ENCODE measurements at places on chromosomes 1 and 21.

GRCh38 chr1:90834886-90835660 lies 118.0 kb upstream of the BARHL2 start:
- peak; percentile 59 for DNase-seq

- DNase-seq, result no peak
Observed at GRCh38 chr1:87834151-87834550, 505.5 kb downstream of the LMO4 start.

GRCh38 chr21:23664193-23664694 lies 1943.0 kb downstream of the MRPL39 start:
- no peak for DNase-seq

DNA sequence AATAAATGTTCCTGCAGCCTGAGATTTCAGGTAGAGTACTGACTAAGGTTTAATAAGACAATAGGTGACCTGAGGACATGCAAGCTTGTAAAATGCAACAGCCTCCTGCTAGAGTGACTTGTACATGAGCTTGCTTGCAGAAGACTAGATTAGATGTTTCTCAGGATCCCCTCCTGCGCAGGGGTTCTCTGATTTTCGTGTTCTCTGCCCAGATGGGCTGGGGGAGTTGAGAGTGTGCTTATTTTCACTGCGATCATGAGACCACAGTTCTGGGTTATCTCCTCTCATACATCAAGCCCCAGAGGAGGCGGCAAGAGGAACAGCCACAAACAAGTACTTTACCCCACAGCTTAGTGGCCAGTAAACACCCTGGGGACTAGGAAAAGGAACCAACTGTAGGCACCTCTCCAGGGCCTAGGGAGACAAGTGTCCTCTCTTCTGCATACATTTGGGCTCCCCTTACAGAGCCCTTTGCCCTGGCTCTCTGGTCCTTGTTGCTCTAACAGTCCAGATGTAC lies 8.0 kb downstream of the TMEM81 start:
- DNase-seq, result no peak

DNA sequence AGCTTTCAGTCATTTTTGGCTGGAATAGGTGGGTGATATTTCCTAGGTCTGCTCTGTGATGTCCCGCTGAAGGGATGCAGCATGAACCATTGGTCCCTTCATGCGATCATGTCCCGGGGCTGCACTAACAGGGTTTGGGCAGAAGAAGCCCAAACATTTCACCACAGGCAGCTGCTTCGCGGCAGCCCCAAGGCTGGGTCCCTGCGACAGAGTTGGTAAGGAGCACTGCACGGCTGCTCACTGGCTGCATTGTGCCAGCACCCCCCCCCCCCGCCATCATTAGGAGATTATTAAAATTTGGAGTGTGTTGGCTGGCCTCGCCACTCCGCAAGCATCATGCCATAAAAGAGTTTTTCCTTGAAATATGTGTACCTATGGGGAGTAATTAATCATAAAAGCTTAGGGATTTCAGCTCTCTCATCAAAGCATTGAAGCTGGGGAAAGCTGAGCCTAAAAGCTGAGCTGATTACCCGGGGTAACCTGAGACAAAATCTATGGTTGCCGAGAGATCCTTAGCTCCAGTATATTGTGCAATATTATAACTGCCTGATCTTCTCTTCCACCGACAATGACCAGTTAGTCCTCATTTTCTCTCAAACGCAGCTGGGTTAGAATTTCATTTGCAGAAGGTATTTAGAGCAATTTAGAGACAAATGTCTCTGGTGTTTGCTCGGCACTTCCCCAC lies 62.5 kb downstream of the PEX14 start:
- DNase-seq, result peak; percentile 57

DNA sequence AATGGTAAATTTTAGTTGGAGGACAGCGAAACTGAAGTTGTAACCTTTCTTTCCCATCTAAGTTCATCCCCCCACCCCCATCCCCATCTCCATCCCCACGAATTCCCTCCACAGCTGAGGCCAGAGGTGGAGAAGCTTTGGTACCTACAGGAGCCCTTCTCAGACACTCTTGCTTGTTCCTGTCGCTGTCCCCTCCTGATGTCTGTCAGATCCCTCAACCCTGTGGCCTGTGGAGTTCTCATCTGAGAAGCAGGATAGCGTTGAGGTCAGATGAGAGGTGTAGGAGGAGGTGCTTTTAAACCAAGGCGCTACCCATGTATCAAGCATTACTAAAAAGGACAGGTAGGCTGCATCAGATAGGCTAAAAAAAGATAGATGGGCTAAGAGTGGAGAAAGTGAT lies 769 bp downstream of the NTPCR start:
- peak; percentile 50 for DNase-seq

- DNase-seq, result peak; percentile 59
Observed at GRCh38 chr21:25638660-25639550, at the start of gene JAM2. TSS of gene JAM2 (plus strand) at chr21:25639258. CDS start at chr21:25639822, 564 bp downstream.

DNA sequence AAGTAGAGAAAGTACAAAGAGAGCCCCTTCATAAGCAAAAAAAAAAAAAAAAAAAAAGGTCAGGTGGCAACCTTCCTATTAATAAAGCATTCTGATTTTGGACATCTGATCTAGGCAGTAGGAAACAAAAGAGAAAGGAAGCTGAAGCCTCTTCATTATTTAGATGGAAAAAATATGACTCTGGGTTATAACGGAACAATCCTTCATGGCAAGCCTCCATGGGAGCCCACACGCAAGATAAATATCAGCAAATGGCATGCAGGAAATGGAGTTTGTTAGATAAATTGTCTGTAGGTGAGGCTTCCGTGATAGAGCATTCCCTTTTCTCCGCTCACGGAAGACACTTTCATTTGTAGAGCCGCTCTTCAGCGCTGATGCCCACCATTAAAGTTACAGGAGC lies 381.0 kb downstream of the TTLL7 start:
- DNase-seq, result no peak

DNA sequence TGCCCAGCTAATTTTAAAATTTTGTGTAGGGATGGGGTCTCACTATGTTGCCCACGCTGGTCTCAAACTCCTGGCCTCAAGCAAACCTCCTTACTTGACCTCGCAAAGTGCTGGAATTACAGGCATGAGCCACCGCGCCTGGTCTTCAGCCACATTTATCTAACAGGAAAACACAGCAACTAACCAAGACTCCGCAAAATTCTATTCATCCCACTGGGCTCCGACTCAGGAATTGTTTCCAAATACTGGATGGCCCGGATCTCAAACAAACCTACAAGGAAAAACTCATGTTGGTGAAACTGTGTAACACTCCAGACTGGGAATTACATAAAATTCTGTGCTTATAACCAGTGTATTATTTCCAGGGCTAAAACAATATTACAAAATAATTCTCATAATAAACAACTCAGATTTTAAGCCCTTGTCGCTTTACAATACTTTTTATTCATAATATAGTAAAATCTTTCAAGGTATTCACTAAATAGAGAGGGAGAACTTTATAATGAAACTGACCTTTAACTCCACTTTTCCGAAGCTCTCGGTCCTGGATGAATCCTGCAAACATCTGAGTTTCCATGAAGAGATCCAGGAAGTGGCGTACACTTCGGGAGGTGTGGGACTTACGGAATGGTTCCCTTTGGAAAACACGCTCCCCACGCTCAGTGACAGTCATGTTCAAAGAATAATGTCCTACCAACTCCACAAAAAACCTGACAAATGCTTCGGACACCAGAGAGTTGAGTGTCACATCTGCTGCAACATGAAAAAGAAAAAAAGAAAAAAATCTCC lies 6.0 kb upstream of the BCAS2 start:
- no peak for DNase-seq

GRCh38 chr1:109984190-109984455 lies 442 bp upstream of the AHCYL1 start:
- peak; percentile 32 for DNase-seq

- no peak for DNase-seq
Observed at GRCh38 chr1:200665861-200666260, 3.8 kb downstream of the DDX59 start.

DNA sequence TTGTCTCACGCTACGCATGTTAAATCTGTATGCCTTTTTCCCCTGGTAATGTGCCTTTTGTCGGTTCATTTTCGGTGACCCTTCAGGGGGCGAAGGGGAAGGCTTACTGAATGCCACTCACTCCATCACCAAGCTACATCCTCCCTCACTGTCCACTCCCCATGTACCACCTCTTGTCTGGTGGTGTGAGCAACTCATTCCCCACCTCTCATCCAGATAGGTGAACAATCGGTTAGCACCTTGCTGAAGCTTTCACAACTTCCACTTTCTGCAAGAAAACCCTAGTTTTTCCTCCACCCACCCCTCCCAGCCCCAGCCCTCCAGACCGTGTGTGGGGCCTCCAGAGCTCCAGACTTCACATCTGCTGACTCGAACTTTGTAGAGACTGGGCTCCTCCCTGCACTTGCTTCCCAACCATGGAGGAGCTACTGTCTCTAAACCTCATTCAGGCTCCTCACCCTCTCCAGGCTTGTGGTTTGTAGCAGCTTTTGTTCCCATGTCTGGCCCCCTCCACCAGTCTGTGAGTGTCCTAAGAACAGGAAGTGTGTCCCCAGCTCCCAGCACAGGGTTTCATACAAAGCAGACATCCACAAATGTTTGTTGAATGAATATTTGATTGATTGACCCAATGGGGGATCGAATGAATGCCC lies 48.4 kb upstream of the RUNX3 start:
- no peak for DNase-seq

DNA sequence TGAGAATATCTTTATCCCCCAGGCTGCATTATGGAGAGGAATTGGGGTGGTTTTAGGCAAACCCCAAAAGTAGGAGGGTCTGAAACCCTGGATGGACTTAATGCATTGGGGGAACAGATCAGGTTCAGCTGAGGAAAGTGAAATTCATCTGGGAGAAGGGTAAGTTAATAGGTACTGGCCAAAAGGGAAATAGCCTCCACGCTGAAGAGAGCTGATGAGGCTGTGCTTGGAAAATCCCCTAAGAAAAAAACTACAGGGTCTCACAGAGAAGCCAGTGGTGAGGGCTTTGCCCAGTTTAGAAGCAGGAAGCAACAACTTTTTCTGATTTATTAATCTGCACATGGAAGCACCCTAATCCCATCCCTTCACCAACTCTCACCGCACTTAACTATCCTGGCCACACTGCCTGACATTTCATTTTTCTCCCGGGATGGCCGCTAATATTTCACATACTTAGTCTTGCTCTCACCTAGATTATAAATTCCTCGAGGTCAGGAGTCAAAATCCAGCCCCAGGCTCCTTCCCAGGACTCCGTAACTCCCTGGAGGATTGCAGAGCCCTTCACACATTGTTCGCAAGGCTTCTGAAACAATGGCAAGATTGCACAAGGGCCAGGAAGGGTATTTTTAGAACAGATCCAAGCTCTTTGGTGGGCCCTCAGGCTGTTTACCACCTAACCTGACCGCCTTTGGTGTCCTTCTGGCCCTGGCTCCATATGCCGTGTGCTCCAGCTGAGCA lies 60.9 kb upstream of the TARBP1 start:
- no peak for DNase-seq

GRCh38 chr1:181083842-181084605 lies 4.5 kb upstream of the IER5 start:
- peak; percentile 68 for DNase-seq

- no peak for DNase-seq
Observed at GRCh38 chr1:12445257-12445656, 172.8 kb downstream of the DHRS3 start.

DNA sequence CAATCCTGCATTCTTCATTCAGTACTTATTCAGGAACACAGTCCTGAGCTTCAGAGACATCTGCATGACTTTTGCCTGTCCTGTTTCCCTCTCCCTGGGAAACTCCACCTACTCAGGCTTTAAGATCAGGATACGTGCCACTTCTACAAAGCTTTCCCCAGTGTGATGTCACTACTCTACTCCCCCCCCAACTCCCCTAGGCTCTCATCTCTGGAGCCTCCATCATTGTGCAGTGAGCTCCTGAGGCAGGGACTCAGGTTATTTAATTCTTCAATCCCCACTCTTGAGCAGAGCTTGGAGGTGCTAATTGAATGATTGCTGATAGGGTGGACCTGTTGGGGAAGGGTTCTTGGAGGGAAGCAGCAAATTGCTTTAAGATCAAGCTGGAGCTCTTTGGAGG lies 1.2 kb downstream of the NT5C1A start:
- no peak for DNase-seq

- DNase-seq, result no peak
Observed at GRCh38 chr1:61332196-61332753, 249.9 kb downstream of the NFIA start.

GRCh38 chr1:34642679-34643078 lies 112.2 kb upstream of the GJB5 start:
- DNase-seq, result no peak

- DNase-seq, result no peak
Observed at GRCh38 chr1:162782671-162783070, 7.8 kb upstream of the HSD17B7 start.

- DNase-seq, result no peak
Observed at GRCh38 chr1:202167708-202168415, 7.5 kb upstream of the PTPN7 start.

- DNase-seq, result no peak
Observed at GRCh38 chr1:31923901-31924535, 14.2 kb downstream of the PTP4A2 start.

DNA sequence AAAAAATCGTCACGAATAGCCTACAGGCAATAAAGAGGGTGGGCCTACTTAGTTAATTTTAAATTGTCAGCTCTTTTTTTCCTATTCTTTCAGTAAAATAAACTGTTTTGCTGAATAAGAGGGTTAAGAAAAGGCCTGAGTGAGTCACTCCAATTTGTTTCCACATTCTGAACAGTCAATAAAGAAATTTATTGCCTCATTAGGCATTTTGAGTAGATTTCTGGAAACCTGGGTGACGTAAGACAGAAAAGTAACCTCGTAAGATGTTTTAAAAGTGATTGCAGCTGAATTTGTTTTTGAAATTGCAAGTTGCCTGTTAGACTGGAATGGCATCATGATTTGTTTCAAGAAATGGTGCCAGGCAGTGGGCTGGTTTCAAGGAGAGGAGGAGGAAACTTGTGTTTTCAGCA lies 439.3 kb downstream of the USP25 start:
- DNase-seq, result no peak

DNA sequence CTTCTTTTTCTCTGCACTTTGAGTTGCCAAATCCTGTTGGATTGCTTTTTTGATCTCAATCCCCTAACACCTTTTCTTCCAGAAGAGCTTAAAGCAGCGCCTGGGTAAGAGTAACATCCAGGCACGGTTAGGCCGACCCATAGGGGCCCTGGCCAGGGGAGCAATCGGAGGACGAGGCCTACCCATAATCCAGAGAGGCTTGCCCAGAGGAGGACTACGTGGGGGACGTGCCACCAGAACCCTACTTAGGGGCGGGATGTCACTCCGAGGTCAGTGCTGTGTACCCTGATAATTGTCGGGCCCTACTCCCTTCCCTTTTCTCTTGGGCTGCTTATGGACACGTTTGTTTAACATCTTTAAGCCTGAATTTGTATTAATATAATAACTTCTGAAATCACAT lies 8.3 kb downstream of the CHTOP start:
- no peak for DNase-seq

GRCh38 chr1:220213382-220213983 lies 58.8 kb downstream of the RAB3GAP2 start:
- DNase-seq, result no peak

GRCh38 chr1:53257454-53258081 lies 19.2 kb upstream of the MAGOH start:
- no peak for DNase-seq

Measured in HEK293T (cell line).